Tongue (tissue), 3 donors: ENCODE measurements at places on chromosomes 2 and 18. TPM values are rescaled to one million over a fixed set of nuclear protein-coding genes. Genes with fewer than 3 reads are reported as not detected.

Gene FSHR
- total RNA-seq, result not detected

GRCh38 chr2:217418544-217418943, 558.7 kb upstream of the TNP1 start:
- DNase-seq, result no peak

DNA sequence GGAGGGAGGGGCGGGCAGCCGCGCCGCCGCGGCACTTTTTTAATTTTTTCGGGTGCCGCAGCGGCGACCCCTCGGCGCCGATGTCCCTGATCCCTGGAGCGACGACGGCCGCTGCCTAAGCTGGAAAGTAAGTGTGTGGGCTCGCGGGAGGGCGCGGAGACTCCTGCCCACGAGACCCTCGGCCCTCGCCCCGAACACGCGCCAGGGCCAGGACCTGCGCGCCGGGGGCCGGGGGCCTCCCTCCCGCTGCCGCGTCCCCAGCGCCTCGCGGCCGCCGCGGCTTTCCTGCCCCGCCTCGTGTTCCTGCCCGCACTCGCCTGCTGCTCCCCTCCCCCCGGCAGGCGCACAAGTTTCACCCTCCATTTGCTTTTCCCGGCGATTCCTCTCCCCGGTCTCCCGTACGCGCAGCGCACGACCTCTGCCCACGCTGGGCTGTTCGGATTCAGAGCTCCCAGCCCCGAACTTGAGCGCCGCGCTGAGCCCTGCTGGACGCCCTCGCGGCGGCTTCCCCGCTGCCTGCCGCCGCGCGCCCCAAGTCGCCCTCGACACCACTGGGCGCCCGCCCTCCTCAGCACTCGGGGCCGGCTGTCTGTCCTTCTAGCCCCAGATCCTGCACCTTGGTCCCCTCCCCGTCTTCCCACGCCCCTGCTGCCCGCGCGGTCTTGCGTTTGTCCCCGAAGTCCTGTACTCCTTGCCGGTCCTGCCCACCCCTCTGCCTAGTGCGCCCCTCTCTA, 507 bp downstream of the PKP4 start:
- peak; percentile 84 for DNase-seq

DNA sequence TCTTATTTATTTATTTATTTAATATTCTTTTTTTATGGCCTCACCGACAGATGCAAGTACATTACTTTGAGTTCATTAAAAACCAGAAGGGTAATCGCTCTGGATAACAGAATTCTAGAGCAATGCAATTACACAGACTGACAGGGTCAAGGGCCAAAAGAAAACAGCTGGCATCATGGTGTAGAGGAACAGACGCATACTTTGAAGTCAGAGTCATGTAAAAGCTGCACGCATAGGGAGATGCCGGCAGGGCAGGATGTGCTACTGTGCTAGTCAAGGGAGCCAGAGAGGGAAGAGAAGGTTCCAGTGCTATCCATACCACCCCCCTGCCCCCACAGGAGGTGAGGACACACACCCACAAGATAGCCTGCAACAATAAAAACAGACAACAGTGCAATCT, 115.2 kb upstream of the TFCP2L1 start:
- DNase-seq, result no peak

GRCh38 chr2:236943841-236944513, 141.7 kb upstream of the COPS8 start:
- DNase-seq, result no peak

Gene CABLES1
- 2.8 TPM for total RNA-seq

Gene RGPD3
- total RNA-seq, result 1.1 TPM

- no peak for DNase-seq
Measured at GRCh38 chr2:117562654-117563053, 251.8 kb upstream of the DDX18 start.

GRCh38 chr2:96148410-96149217, 3.4 kb upstream of the DUSP2 start:
- peak; percentile 83 for DNase-seq

- DNase-seq, result no peak
Measured at GRCh38 chr2:36173760-36174404, 181.7 kb upstream of the CRIM1 start.

GRCh38 chr2:150710916-150711315, 223.4 kb upstream of the RND3 start:
- no peak for DNase-seq
